OCI-M1 (cell line): ENCODE measurements at places on chromosomes 12 and 14.
A peak's percentile ranks its signal among the peaks of the same experiment; 100 is the strongest.

GRCh38 chr14:24630872-24631477 lies 3.0 kb downstream of the GZMB start:
- DNase-seq: no peak

DNA sequence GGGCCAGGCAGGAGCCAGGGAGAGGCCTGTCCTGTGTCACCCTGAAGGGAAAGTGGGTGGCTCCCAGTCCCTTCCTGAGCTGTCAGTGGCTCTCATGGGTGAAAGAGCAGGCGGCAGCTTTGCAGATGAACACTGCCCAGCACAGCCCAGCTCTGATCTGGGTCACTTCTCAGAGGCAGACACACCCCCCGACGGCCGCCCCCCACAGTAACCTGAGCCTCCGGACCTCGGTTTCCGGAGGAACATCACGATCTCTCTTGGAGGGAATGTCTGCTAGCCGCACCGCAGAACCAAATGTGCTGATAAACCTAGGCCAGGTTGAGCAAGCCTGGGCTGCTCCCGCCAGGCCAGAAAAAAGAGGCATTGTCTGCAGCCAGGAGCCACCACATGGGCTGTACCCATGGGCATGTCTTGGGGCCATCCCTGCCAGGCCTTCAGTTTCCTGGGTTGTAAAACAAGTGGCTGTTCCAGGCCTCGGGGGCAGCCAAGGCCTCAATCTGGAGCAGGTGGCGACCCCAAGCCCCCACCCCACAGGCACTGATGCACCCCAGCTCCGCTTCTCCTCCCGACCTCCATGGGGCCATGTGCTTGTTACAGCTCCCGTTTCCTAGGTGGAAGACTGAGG lies 57.6 kb downstream of the NCOR2 start:
- DNase-seq: peak; percentile 88

- peak; percentile 42 for DNase-seq
These were observed 11.0 kb downstream of the KLHDC1 start for GRCh38 chr14:49703965-49704364.

- DNase-seq: no peak
These were observed 42.5 kb upstream of the ANO2 start for GRCh38 chr12:5987573-5987972.

DNA sequence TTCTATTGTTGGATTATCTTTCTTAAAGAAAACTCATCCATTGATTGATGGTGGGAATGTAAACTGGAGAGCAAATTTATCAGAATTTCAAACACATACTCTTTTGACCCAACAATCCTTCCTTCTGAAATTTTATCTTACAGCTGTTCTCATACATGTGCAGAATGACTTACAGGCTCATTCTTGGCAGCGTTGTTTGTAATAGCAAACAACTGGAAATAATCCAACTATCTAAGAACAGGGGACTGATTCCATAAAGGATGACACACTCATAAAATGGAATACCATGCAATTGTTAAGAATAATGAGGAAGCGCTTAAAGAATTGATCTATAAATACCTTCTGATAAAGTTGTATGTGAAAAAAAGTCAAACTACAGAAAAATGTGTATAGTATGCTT lies 24.0 kb downstream of the RHOJ start:
- no peak for DNase-seq

DNA sequence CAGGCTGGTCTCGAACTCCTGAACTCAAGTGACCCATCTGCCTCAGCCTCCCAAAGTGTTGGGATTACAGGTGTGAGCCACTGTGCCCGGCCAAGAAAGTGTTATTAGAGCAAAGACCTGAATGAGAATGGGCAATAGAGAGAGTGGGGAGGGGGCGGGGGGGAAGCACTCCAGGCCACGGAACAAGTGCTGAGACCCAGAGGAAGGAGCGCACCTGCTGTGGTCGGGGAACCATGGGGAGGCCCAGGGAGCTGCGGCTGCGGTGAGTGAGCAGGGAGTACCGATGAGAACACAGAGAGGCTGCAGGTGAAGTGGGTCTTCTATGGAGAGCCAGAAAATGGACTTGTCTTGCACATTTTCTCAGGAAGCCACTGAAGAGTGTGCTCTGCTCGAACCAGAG lies 10.8 kb downstream of the SMIM41 start:
- DNase-seq: no peak

DNA sequence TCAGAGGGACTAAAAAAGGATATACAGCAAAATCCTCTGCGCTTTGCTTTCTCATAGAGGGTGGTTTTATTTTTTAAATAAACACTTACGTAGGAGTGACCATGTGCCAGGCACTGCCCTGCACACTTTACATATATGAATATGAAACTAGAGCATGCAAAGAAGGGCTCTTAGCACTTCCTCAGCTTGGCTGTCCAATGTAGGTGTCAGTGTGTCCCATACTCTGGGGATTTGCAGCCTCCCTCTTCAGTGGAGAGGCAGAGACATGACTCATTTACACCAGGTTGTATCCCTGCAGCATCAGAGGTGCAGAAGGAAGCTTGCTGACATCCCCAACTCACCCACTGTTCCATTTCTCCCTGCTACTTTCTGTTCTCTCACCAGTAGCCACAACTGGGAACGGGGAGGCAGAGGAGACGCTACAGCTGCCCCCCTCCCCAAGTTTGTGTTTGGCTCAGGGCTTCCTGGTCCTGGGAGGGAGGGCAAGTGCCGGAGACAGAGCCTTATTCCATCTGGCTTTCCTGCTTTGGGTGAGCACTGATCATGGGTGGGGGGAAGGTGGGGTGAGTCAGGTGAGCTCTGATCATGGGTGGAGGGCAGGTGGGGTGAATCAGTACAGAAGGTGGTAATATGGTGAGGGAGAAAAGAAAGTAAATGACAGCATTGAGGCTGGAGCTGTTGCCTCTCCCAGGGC lies 4.9 kb upstream of the KRT5 start:
- no peak for DNase-seq
